ENCODE measurements at places on chromosomes 13 and 19. TPM values are rescaled to one million over a fixed set of nuclear protein-coding genes. Genes with fewer than 3 reads are reported as not detected.

DNA sequence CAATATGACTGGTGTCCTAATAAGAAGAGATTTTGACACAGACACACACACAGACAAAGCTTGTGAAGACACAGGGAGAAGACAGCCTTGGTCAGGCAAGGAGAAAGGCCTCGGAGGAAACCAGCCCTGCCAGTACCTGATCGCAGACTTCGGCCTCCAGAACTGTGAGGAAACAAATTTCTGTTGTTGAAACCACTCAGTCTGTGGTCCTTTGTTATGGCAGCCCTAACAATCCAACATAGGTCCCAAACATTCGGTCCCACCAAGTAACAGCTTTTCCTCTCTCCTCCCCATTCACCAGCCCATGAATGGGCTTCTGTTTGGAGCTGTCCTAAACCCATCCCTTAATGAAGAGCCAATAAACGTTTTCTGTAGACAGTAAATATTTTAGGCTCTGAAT is 36.4 kb upstream of the UBAC2 start:
- ATAC-seq = no peak

- no peak for ATAC-seq
These were observed 6.7 kb upstream of the PCDH17 start for GRCh38 chr13:57624565-57625435.

GRCh38 chr13:40182591-40182990 is 483.9 kb downstream of the FOXO1 start:
- no peak for ATAC-seq

DNA sequence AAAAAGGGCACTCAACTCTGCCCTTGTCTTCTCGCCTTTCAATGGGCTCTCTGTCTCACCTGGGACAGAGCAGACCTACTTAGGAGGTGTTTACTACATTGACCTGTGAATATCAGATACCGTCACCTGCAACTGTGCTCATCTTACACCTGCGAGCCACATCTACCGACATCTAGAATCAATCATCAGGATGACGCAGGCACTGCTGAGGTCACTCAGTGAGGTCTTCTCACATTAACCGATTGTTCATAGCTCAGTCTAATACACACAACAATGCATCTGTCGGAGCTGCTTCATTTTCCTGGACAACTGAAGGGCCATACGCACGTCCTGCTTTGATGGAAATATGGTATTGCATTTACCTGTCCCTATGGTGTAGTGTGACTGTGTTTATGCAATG is 211.9 kb downstream of the FGF9 start:
- ATAC-seq = no peak

DNA sequence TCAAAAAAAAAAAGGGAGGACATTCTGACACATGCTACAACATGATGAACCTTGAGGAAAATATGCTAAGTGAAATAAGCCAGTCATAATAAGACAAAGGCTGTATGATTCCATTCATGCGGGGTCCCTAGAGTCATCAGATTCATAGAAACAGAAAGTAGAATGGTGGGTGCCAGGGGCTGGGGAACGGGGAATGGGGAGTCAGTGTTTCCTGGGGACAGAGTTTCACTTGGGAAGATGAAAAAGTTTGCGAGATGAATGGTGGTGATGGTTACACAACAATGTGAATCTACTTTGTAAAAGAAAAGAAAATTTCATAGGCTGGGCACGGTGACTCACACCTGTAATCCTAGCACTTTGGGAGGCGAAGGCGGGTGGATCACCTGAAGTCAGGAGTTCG is 6.1 kb upstream of the CLEC4G start:
- no peak for ATAC-seq

- peak; percentile 23 for ATAC-seq
These were observed 25.3 kb upstream of the TBC1D4 start for GRCh38 chr13:75507027-75508001.

GRCh38 chr19:10143681-10144080 is 24.0 kb upstream of the EIF3G start:
- ATAC-seq = peak; percentile 55

- ATAC-seq = no peak
These were observed 7.4 kb downstream of the DBP start for GRCh38 chr19:48629599-48630295.

DNA sequence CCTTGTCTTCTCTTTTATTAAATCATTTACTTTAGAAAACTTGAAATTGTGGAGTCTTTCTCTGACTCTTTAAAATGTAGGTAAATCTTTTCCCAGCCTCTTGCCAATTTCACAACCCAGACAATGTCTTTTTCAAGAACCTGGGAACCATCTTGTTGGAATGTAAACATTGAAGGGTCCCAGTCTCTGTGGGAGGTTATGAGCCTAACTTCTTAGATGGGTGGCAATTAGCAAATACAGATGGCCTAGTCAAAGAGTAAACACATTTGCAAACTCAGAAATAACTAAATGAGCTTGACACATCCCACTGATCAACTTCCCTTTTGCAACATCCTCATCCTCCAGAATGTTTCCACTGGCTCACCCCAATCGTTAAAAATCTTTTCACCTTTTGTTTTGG is 721.0 kb downstream of the PCDH9 start:
- ATAC-seq = no peak

DNA sequence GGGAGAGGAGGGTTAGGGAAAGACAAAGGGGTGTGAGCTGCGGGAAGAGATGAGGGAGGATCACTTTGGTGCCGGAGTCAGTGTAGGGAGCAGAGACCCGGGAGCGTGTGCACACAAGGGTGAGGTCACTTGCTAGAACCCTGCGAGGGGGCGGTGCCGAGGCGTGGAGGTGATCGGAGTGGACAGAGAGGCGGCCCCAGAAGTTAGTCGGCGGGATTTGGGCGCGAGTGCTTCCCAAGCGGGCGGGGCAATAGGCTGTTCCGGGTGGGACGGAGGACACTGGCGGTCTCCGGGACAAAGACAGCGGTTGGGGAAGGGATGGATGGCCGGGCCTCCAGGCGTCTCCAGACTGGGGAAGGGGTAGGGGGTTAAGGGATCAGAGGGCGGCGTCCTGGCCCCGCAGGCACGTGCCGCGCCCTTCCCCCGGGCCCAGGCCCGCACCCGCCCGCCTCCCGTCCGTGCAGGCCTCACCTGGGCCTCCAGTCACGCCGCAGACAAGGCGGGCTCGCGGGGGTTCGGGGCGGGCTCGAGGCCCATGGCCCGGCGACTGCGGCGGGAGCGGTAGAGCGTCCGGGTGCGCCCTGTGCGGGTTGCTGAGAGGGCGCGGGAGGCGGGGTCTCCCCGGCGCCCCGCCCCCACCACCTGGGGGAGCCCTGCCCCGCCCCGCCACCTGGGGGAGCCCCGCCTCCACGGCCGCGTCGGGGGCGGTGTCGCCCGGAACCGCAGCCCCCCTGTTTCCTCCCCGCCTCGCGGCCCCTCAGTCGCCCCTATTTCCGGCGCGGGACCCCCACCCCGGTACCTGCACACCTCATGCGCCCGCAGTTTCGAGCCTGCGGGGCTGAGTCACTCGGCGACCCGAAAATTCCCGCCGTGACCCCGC is at the start of gene LPAR2:
Gene LPAR2, minus strand, starts transcription at position 600 of the 880 bp plus-strand sequence. CDS start 945 bp downstream, outside the sequence.
- peak; percentile 89 for ATAC-seq

DNA sequence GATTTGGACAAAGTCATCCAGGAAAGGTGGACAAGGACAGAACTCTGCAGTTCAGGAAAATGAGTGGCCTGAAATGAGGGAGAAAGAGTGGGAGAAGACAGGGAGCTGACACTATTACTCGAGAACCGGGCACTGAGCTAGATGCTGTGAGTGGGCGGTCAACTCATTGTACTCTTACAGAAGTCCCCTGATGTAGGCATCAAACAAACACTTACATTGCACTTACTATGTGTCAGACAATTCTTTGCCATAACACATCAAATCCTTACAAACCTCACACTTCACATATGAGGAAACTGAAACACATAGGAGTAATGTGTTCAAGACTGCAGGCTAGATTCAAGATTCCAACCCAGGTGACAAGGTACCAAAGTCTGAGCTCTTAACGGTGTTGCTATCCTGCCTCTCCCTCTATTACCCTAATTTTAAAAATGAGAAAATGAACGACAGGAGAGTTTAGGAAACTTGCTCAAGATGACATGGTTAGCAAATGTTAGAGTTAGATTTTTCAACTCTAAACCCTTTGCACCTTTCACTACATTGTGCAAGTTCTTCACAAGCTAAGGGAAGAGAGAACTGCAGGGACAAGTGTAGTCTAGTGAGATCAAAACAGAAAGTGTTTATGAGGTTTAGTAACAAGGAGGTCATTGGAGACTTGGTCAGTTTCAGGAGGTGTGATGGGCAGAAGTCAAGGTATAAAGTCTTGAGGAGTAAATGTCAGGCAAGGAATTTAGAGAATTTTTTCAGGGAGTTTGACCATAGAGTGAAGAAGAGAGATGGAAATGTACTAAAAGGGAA is 4.9 kb upstream of the MEDAG start:
- no peak for ATAC-seq

- ATAC-seq = peak; percentile 99
These were observed at the start of gene SLITRK6 for GRCh38 chr13:85799097-85799582. TSS of gene SLITRK6 (minus strand) at chr13:85799419. CDS start at chr13:85796508, 2,911 bp downstream.

GRCh38 chr13:33107361-33107760 is 91.1 kb downstream of the KL start:
- no peak for ATAC-seq

DNA sequence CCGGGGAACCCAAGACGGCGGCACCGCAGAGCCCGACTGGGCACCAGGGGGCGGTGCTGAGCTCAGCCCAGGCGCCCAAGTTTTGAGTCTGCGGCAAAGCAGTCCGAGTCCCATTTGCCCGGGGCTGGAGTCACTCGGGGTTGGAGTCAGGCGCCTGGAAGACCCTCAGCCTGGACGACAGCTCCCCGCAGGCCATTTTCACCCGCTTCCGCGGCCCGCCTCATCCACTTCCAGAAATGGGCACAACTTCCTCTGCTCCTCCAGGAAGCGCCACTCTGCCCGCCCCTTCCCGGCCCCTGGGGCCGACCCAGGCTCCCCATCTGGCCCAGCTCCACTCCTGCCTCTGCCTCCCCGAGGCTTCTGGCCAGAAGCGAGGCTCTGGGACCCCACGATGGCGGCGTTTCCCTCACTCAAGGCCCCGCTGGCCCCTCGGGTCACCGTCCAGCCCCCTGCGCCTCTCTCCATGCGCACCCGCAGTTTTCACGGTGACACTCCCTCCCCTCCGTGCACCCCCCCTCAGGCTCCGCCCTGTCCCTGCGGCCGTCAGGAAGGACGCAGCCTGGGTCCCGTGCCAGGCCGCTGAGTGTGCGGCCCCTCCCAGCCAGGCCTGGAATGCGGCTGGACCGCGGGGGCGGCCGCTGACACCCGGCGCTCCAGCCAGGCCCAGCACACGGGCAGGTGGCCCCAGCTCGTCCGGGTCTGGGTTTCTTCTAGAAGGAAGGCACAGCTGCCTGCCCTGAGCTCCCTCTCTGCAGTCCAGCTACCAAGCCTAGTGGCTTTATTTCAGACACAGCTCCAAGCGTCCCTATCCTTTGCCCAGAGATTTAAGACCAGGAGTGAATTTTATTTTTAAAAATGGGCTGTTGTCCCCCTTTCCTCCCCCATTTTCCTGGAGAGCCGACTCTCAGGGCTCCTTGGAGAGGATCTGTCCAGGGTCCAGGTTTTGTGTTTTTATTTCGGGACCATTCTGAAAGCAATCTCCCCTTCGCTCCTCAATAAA is 4.7 kb downstream of the SERTAD1 start:
- peak; percentile 82 for ATAC-seq

DNA sequence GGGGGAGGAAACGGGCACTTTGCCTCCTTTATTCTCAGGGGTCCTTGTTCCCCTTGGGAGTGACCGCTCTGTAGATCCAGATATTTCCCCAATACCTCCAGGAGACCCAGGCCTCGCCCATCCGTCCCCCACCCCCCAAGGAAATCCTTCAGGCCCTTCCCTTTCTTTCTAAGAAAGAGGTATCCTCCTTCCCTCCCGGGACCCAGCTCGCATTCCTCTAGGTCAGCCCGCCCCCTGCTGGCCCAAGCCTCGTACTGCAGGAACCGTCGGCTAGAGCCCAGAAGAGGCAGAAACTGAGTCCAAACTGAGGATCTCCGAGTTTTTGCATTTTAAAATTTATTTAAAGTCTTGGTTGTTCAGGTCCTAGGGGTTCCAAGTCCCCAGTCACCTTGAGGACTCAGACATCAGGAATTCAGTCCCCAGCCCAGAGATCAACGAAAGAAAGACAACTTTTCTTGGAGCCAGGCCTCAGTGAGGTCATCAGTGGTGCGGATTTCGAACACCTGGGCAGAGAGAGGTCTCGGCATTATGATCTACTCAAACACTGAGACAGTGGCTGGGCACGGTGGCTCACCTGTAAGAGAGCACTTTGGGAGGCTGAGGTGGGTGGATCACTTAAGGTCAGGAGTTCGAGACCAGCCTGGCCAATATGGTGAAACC is 7.5 kb upstream of the LRFN1 start:
- ATAC-seq = peak; percentile 82

- peak; percentile 7 for ATAC-seq
These were observed 935 bp downstream of the ARID3A start for GRCh38 chr19:926589-927350.

DNA sequence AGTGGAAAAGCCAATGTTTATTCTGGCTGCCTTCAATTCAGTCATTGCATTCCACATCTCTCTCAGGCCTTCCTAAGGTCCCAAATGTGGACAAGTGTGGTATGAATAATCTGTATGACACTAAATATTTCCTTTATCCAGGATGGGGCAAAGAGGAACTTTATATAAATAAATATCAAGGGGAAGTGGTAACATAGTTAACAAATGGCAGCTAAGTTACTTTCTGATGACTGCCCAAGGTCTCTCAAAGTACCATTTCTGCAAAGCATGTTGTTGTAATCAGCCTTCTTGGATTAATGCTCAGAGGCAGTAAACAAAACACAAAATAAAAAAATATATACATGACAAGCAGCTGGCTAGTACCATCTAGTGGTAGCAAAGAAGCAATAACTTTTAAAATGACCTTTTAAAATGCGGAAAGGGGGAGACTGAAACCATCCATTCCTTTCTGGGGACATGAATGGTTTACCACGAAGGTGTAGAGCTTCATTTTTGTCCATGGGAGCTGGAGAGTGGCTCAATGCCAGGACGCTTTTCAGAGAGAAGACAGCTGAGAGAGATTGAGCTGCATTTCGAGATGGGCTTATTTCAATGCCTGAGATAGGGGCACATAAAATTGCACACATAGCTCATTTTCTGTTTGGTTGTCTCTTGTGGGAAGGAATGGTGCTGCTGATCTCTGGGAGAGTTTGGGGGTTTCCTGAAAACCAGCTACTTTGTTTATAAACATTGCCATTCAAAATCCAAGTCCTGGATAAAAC is 259.2 kb downstream of the RFC3 start:
- no peak for ATAC-seq

The SIGLEC11 gene
- not detected for total RNA-seq

The CYP4F2 gene
- not detected for total RNA-seq

The TUBA3C gene
- not detected for total RNA-seq

The DLL3 gene
- total RNA-seq = not detected

The ZNF616 gene
- 5.7 TPM for total RNA-seq

The ZNF723 gene
- total RNA-seq = not detected

The KANK3 gene
- 1.6 TPM for total RNA-seq

The FBXO27 gene
- 41.9 TPM for total RNA-seq

The CEACAM3 gene
- not detected for total RNA-seq

The SYNGR4 gene
- total RNA-seq = not detected

The LYPD3 gene
- total RNA-seq = 739 TPM

The SUPT5H gene
- total RNA-seq = 46.6 TPM

The USHBP1 gene
- total RNA-seq = 0.64 TPM

Measured in esophagus mucosa (tissue), 1 donor.